ENCODE measurements at places on chromosomes 2 and 18.

GRCh38 chr18:37124516-37124915, 295.6 kb downstream of the KIAA1328 start:
- DNase-seq, result no peak

DNA sequence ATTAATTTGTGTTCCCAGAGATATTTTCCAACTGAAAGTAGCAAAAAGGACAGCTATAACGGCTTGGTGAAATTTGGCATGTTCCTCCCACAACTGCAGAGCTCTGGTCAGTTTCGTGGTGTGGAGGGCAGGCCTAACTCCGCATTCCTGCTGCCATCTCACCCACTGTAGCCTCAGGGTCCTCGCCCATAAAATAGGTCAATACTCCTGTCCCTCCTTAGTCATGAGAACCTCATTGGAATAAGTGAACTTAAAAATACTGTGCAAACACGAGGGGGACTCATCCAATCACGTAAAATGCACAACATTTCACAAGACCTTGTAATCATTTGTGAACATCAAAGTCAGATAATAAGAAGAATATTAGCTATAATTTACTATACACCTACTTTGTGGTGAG, 143.5 kb upstream of the NCKAP5 start:
- DNase-seq, result no peak

DNA sequence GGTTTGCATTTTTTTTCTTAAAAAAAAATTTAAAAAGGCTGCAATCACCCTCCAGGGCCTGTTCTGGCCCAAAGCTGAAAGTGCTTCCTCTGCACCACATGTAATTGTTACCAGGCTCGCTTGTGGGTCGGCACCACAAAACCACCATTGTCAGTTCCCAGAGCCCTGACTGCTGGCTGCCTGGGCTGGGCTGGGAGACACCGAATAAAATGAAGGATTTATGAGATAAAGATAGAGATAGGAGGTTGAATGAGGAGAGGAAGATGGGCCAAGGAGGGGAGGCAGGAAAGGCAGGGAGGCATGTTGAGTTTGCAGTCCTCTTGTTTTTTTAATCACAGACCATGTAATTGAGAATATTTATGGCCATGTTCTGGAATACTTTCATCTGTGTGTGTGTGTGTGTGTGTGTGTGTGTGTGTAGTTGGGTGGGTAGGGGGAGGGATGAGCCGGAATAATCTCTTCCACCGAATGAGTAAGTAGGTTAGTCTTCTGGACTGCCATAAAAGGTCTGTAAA, 14.7 kb downstream of the NRP2 start:
- peak; percentile 33 for DNase-seq

DNA sequence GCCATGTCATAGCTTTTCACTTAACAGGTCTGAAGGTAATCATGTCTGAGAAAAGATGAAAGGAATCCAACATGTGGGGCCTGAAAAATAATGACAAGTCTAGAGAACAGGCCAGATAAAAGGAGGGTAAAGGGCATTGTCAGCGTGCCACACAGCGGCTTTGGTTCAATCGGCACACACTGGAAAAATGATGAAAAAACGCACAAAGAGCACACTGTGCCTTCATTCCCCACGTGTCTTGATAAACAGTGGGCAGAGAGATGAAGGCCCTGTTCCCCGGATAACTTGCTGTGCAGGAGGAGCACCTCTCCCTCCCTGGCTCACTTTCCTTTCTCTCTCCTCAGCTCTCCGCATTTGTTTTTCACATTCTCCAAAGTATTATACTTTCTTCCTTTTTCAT, 766.3 kb downstream of the TDRD15 start:
- no peak for DNase-seq

- DNase-seq, result no peak
Measured at GRCh38 chr18:79476918-79477571, 81.3 kb downstream of the NFATC1 start.

DNA sequence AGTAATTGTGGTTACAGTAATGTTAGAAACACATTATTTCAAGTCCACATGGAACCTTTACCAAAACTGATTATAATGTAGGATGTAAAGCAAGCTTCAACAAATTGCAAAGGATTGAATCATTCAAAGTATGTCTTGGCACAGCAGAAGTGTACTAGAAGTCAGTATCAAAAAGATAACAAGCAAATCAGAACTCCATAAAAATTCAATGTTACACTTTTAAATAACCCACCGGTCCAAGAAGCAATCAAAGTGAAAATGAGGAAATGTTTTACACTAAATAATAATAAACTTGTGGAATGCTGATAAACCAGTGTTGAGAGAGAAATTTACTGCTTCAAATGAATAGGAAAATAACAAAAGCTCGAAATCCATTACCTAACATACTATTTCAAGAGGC, 47.7 kb downstream of the TTC21B start:
- DNase-seq, result no peak

DNA sequence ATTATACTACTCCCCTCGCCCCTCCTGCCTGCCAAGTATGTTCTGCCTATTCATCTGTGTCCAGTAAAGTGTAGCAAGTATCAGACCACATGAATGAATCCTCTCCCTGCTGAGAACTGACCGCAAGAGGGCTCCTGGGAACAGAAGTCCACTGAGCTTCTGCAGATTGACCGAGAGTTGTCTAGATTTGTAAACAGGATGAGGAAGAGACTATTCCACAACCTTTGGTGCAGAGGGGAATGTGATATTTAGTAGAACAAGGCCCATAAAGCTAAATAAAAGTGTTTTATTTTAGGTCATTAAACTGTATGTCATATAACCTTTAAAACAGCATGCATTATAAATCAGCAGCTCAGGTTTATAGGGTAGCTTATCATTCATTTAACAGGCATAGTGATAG, 377.0 kb downstream of the DCC start:
- peak; percentile 7 for DNase-seq

DNA sequence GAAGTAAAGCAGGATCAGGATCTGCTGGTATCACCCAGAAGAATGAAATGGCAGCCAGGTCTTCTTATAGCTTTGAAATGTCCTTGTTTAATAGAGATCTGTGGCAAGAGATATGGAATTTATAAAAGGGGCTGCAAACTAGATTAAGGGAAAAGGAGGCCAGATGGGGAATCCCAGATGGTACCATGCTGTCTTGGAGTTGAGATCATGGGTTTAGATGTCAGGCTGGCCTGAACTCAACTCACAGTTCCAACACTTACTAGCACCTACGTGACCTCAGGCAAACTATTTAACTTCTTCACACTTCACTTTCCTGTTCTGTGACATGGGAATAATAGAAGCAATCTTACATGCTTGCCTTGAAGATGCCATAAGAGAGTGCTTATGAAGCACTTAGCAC, 188.2 kb downstream of the ALK start:
- no peak for DNase-seq

DNA sequence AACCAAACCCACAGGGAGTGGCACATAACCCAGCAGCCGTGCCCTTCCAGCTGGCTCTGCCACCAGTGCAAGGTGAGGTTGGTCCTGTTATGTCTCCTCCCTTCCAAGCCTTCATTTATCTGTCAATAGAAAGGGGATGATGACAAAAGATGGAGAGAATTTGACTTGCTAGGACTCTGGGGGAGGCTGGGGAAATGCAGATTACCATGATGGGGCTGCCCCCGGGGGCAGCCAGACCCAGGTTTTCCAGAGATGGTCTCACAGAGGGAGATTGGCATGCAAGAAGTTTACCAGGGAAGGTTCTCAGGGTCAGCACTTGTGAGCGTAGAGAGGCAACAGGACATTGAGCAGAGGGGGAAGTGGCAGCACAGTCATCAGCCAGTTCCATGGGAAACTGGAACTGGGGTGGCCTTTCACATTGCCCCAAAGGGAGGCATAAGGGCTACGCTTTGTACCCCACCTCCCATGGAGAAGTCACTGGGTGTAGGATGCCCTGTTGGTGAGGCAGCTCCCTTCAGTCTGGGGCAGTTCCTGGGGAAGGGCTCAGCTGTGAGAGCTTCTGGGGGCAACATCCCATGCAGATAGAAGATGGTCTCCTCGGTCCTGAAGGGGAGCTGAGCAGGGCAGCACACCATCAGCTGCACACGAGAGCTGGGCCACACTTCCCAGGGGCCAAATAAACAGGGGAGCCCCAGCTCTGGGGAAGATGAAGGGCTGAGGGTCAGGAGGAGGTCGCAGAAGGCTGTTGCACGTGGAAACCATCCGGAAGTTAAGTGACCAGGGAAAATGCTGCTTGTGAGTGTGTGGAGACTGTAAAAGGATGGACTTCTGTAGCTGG, 117.8 kb upstream of the EPC2 start:
- DNase-seq, result no peak

DNA sequence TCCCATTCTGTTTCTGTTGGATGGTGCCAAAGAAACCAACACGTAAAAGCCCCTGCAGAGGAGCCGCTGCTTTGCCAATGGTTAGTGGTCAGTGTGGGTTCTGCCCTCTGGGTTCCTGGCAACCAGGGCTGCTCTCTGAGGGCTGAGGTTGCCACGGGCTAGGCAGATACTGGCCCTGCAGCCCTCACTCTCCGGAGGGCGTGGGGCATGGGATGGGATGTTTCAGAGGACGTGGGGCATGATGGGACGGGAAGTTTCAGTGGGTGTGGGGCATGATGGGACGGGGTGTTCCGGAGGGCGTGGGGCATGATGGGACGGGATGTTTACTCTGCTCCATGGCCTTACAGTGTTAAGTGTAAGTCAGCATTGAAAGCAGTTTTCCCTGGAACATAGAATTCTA, 34.2 kb downstream of the ADI1 start:
- no peak for DNase-seq

GRCh38 chr2:134155134-134155533, 98.7 kb upstream of the MGAT5 start:
- DNase-seq, result no peak

All from substantia nigra (tissue), 51 donors.